ENCODE measurements at places on chromosomes 16 and 17.

- no peak overlapping the region for H3K4me3 ChIP-seq
- no peak overlapping the region for H3K27ac ChIP-seq
- H3K4me1 ChIP-seq: no peaks in the 10 kb centered on the region
- no peak for DNase-seq
Measured at GRCh38 chr16:81767987-81768592, 11.0 kb upstream of the PLCG2 start.

- H3K27me3 ChIP-seq: no peaks in the 10 kb centered on the region
- H3K27ac ChIP-seq: no peak overlapping the region
- peaks cover 19% of the 10 kb centered on the region for H3K36me3 ChIP-seq
- no peak for DNase-seq
- H3K4me1 ChIP-seq: peaks cover 8% of the 10 kb centered on the region
- no peak overlapping the region for H3K4me3 ChIP-seq
Measured at GRCh38 chr17:17762744-17763105, 74.1 kb downstream of the SREBF1 start.

DNA sequence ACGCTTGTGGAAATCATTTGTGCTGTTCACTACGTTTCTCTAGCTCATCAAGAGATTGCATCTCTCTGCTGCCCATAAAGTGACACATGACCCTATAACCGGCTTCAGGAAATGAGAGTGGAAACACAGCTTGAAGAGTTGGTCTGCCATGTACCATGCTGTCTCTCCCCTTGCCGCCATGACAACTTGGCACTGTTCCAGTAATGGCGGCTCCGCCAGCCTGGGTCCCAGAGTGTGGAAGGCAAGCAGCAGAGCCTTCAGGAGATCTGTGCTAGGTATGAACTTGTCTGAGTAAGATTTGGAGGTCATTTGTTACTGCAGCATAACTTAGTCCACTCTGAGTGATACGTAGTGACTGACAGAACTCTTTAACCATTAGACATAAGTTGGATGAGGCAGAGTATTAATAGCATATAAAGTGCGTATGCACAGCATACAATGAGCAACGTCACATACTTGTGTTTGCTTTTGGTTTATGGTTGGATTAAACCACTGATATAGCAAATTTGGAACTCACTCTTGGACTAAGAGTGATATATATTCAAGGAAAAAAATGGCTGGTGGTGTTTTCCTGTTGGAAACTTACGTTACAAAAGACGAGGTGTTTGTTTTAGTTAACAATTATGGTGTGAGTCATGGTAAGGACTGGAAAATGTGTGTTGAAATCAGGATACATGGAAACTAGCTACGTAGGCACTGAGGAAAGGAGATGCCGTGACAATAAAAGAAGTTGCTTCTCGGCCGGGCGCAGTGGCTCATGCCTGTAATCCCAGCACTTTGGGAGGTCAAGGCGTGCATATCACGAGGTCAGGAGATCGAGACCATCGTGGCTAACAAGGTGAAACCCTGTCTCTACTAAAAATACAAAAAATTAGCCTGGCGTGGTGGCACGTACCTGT is 24.4 kb upstream of the PMP22 start:
- peak; percentile 77 for DNase-seq
- H3K27ac ChIP-seq: peak overlapping the region; percentile 79
- no peak overlapping the region for H3K4me3 ChIP-seq

DNA sequence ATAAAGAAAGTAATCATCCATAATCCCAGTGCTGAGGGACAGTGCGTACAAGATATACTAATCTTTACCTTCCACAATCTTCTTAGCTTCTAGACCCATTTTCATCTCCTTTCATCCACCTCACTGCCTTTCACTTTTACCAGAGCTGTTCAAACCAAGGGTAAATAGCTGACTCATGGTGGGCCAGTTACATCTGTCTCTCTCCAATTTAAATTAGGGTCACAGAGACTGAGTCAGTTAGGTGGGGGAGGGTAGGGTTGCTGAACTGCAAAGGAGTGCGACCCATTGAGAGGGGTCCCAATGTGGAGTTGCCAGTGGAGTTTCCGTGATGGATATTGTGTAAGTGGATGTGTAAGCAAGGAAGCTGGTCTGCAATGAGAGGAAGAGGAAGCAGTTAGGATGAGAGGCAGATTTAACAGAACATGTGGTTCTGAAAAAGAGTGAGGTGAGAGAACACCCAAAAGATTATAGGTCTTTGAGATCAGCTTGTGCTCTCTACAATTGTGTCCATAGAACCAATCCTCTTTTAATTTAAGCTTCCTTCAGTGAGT is 83.5 kb downstream of the GP2 start:
- H3K27ac ChIP-seq: no peak overlapping the region
- no peak overlapping the region for H3K4me3 ChIP-seq
- H3K36me3 ChIP-seq: no peaks in the 10 kb centered on the region
- H3K4me1 ChIP-seq: no peaks in the 10 kb centered on the region
- DNase-seq: no peak
- H3K27me3 ChIP-seq: no peaks in the 10 kb centered on the region

GRCh38 chr16:474420-475122 is 49.1 kb downstream of the RAB11FIP3 start:
- peaks cover 12% of the 10 kb centered on the region for H3K36me3 ChIP-seq
- peaks cover 9% of the 10 kb centered on the region for H3K4me1 ChIP-seq
- DNase-seq: no peak
- H3K4me3 ChIP-seq: no peak overlapping the region

DNA sequence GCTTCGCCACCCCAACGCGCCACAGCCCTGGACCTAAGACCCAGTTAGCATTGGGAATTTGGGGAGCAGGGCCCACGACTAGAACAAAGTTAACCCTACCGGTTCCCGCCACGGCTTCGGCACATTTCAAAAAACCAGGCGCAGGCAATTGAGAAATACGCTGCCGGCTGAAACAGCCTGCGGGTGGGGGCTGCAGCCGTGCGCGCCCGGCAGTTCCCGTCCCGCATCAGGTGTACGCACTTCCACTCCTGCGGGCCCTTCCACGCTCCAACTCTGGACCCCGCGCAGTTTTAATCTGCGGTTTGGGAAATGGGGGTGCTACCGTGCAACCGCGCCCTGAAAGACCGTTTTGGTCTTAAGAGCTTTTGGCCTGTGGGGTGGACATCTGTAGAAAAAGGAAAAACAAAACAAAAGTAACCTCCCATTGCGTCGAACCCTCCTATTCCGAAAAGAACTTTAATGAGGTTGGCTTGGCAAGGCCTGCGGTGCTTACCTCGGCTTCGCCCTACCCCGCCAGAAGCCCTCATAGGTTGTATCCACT is 7.1 kb downstream of the IRX5 start:
- H3K27ac ChIP-seq: no peak overlapping the region
- no peak overlapping the region for H3K4me3 ChIP-seq
- H3K4me1 ChIP-seq: no peaks in the 10 kb centered on the region
- H3K36me3 ChIP-seq: peaks cover 13% of the 10 kb centered on the region
- no peaks in the 10 kb centered on the region for H3K27me3 ChIP-seq

DNA sequence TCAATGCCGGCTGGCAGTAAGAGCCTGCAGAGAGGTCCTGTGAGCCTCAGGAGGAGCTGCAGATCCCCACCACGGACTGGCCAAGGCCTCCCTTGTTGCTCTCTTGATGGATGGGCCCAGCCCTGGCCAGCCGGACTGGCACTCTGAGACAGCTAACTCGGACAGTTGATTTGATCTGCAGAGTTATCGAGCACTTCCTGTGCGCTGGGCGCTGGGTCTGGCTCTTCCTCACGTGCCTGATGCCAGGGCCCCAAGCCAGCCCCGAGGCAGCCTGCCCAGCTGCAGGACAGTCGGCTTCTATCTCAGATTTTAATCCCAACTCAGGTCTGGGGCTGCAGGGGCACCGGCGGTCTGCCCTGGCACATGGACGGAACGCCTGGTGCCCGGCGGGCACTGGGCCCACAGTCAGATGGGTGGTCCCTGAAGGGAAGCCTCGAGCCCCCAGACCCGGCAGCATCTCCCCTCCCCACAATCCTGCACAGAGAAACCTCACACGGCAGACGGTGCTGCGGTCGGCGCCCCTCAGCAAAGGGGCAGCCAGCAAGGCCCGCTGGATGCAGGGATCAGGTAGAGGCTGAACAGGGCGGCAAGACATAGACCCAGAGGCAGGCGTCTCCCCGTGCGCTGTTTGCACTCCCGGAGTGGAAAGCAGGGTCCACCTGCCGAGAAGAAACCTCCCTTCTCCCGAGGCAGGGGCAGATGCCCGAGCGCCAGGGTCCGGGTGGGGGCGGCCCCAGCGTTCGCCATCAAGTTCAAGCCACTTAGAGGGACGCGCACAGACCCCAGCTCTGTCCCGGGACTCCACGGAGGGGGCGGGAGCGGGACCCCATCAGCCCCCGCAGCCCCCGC is 34.0 kb downstream of the TIMM22 start:
- no peaks in the 10 kb centered on the region for H3K4me1 ChIP-seq
- no peak overlapping the region for H3K4me3 ChIP-seq
- no peaks in the 10 kb centered on the region for H3K27me3 ChIP-seq
- H3K36me3 ChIP-seq: no peaks in the 10 kb centered on the region
- no peak overlapping the region for H3K27ac ChIP-seq
- DNase-seq: no peak

DNA sequence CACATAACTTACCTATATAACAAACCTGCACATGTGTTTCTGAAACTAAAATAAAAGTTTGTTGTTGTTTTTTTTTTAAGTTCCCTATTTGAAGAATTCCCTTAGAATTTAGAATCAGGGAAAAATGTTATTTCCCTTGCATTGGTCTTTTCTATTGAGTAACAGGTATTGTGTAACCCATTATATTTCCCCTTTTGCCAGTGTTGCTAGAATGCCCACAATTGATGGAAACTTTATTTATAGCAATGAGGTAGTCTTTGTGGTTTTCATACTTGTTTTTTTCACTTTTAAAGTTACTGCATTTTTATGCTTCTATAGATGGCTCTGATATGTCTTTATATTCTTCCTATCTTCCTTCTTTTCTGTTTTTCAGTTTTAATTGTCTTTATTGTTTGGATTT is 3.9 kb downstream of the NLRP1 start:
- H3K27ac ChIP-seq: no peak overlapping the region
- H3K27me3 ChIP-seq: no peaks in the 10 kb centered on the region
- 0 out of 2 replicates have a peak, but pooled peaks cover 3% of the 10 kb centered on the region for H3K36me3 ChIP-seq
- H3K4me3 ChIP-seq: no peak overlapping the region

DNA sequence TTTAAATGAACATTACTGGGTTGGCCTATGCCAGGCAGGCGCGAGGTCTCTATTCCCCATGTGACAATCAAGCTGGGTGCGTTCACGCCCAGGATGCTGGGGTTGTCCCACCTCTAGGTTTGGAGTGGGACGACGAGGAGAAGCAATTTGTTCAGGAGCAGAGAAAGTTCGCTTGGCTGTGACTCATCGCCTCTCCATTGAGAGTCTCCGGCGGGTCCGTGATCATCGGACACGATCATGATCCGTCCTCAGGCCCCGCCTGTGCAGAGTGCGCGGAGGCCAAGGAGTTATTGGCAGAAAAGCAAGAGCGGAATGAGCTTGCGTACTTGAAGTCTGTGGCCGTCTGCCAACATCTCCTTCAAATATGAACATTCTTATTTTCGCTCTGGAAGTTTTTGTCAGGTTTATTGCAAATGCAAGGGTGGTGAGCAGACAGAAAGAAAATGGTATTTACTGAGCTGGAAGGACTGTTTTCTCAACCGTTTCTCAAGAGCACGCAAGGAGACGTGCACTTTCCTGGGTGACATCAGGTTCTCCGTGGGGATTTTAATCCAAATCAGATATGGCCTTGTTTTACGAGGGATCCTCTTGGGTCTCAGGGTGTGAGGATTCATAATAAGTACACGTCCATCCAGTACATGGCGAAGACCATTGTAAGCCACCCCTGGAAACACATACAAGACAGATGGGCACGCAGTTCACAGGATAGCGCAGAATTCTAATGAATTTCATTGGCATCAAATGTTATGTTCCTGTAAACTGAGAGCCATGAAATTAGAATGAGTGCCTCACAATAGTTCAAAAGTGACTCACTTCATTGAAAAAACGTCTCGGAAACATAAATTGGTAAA is 70.1 kb upstream of the CREBBP start:
- H3K4me1 ChIP-seq: peaks cover 62% of the 10 kb centered on the region
- H3K27me3 ChIP-seq: no peaks in the 10 kb centered on the region
- DNase-seq: peak; percentile 88
- H3K36me3 ChIP-seq: no peaks in the 10 kb centered on the region
- H3K27ac ChIP-seq: peak overlapping the region; percentile 73
- peak overlapping the region; percentile 26 for H3K4me3 ChIP-seq

DNA sequence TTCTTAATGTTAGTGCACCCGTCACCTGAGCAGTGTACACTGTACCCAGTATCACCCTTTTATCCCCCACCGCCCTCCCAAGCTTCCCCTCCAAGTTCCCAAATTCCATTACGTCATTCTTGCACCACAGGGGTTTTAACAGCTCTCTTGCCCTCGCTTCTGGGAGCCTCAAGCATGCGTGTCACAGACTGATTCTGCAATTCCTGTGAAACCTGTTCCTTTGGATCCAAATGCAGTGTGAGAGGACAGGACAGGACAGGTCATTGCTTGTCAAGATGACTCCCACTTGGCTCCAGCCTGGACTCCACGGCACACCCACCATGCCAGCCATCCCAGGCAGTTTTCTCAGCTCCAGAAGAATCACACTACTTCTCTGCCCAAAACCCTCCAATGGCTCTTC is 44.1 kb downstream of the CYB5D2 start:
- no peaks in the 10 kb centered on the region for H3K27me3 ChIP-seq
- no peaks in the 10 kb centered on the region for H3K4me1 ChIP-seq
- no peak overlapping the region for H3K27ac ChIP-seq
- H3K36me3 ChIP-seq: peaks cover 65% of the 10 kb centered on the region
- no peak overlapping the region for H3K4me3 ChIP-seq

- no peak overlapping the region for H3K27ac ChIP-seq
- H3K36me3 ChIP-seq: no peaks in the 10 kb centered on the region
- no peaks in the 10 kb centered on the region for H3K4me1 ChIP-seq
- no peak overlapping the region for H3K4me3 ChIP-seq
- no peak for DNase-seq
Measured at GRCh38 chr17:53948323-53948722, 125.6 kb downstream of the KIF2B start.

DNA sequence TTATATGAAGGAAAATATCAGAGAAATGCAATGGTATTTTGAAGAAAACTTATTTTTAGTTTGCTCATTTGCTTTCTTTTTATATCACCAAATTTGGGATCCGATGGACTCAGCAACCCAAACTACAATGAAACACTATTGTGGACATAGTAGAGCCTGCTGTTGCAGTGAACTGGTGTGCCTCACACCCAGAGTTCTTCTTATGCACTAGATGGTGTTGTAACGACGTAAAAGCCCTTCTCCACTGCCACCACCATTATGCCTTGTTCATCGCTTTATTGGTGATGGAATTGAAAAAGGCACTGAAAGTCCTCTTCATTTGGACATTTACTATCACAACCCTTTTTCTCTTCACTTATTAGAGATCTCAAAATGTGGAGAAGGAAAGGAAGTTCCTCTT is 381.3 kb downstream of the CDH8 start:
- H3K27me3 ChIP-seq: no peaks in the 10 kb centered on the region
- no peak for DNase-seq
- H3K4me3 ChIP-seq: no peak overlapping the region
- H3K36me3 ChIP-seq: no peaks in the 10 kb centered on the region
- H3K27ac ChIP-seq: no peak overlapping the region

- no peaks in the 10 kb centered on the region for H3K36me3 ChIP-seq
- H3K27ac ChIP-seq: no peak overlapping the region
- no peak overlapping the region for H3K4me3 ChIP-seq
- H3K27me3 ChIP-seq: peaks cover 41% of the 10 kb centered on the region
Measured at GRCh38 chr16:71627731-71628181, 1.8 kb downstream of the MARVELD3 start.

Measured in SJSA1 (cell line).